ENCODE measurements at places on chromosomes 11 and 22. TPM values are rescaled to one million over a fixed set of nuclear protein-coding genes. Genes with fewer than 3 reads are reported as not detected.

DNA sequence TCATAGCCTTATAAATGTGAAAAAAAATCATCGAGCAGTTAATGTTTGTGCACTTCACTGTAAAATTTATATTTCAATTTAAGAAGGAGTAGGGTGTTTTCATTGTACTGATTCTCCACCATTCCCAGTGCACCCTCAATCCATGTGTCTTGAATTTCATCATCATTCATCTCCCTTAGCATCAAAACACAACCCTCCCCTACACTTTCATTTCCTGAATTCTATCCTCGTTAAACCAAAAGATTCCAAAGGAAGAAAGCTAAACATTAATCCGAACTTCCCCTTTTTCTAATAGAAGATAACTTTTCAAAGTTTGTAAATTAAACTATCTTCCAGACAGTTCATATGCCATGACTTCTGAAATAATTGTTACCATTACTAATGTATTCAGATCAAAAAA, 34.1 kb upstream of the OR8B8 start:
- no peak overlapping the region for H3K4me3 ChIP-seq
- H3K27me3 ChIP-seq, result peaks cover 24% of the 10 kb centered on the region
- H3K27ac ChIP-seq, result no peak overlapping the region
- H3K4me1 ChIP-seq, result peaks cover 12% of the 10 kb centered on the region
- no peaks in the 10 kb centered on the region for H3K36me3 ChIP-seq
- no peak for DNase-seq

DNA sequence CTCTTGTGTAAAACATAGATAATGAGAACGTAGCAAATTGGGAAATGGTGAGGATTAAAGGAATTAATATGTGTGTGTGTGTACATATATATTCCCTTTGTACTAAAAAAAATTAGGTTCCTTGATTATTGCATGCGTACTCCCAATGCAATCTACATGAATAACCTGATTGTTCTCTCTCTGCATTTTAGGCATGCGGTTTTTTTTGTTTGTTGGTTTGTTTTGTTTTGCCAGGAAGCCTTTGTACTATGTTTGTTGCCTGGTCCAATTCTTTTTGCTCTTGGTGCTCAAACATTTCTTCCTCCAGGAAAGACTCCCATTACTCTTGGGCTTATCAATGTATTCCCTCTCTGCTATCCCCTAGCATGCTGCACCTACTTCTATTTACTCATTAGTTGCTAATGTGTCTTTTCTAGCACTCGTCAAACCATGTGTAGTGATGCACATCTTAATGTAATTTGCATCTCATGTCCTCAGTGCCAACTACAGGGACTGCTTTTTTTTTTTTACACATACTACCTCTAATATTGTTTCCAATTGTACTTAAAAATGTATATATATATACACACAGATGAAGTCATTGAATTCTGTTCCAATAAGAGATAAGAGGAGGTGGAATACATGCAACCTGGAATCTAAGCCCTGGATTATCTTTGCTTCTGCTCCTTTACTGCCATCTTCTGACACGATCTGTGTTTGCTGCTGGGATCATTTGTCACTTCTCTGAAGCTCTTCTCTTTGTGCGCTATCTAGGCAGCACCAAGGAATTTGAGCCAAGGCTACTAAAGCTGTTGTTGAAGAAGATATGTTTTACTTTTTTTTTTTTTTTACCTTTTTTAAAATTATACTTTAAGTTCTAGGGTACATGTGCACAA, 197.2 kb upstream of the ANO3 start:
- no peak for DNase-seq
- no peaks in the 10 kb centered on the region for H3K27me3 ChIP-seq
- no peak overlapping the region for H3K27ac ChIP-seq
- H3K4me3 ChIP-seq, result no peak overlapping the region

TEX12 gene
- not detected for total RNA-seq

FAM181B gene
- not detected for total RNA-seq

DNA sequence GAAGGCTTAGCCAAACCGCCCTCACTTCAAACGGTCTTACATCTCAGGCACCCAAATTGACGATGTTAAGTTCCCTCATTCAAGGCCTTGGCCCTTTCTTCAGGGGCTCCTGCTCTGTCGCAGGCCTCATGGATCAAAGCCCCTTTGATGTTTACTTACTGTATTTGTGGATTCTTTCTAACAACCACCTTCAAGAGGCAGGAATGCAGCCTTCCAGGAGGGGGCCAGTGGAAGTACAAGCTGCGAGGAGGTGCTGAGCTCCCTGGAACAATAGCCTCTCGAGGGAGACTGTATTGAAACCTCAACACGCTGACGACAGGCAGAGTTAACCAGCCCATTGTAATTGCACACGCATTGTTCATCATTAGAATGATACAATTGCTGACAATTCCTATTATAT, 209.1 kb downstream of the ST3GAL4 start:
- H3K27ac ChIP-seq, result no peak overlapping the region
- DNase-seq, result no peak
- no peak overlapping the region for H3K4me3 ChIP-seq
- H3K27me3 ChIP-seq, result no peaks in the 10 kb centered on the region

GRCh38 chr22:27880778-27881394, 38.2 kb downstream of the PITPNB start:
- H3K27ac ChIP-seq, result peak overlapping the region; percentile 30
- no peak overlapping the region for H3K4me3 ChIP-seq
- peak; percentile 50 for DNase-seq
- peaks cover 29% of the 10 kb centered on the region for H3K4me1 ChIP-seq
- H3K36me3 ChIP-seq, result peaks cover 25% of the 10 kb centered on the region

DNA sequence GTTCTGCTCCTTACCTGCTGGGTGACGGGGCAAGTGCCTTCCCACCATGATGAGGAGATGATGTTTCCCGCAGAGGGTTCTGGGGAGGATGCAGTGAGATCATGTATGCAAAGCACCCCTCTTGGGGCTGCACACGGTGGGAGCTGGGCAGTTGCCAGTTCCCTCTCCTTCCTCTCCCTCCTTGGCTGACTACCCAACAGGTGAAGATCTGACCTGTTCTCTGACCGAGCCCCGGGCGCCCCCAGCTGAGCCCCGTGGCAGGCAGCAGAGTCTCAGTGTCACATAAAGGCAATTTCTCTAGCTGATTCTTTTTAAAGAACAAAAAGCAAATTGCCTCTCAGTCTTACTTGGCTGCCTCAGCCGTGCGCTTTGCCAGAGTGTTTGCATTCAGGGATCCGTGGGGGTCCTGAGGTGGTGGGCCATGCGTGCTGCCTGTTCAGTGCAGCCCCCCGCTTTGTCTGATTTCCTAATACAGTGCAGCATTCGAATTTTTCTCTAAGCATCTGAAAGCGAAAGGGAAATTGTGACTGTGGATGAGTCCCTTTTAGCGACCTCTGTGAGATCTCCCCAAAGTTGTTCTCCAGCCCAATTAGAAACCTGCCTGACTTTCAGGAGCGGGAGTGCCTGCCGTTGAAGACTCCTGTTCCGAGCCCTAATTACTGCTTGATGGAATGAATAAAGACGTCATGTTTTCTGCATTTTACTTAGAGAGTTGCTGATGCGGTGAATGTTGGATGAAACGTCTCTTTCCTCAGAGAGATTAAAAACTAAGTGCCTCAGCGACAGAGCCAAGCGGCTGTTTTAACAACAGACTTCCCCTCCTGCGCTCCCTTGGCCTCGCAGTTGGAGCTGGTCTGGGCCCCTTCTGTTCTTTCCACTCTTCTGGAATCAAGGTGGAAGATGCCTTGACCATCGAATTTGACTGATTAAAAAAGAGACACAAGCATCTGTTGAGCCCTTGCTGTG, 86.0 kb downstream of the GRIK4 start:
- H3K4me3 ChIP-seq, result no peak overlapping the region
- peaks cover 10% of the 10 kb centered on the region for H3K27me3 ChIP-seq
- H3K4me1 ChIP-seq, result no peaks in the 10 kb centered on the region
- H3K27ac ChIP-seq, result no peak overlapping the region
- DNase-seq, result no peak
- H3K36me3 ChIP-seq, result no peaks in the 10 kb centered on the region

- H3K36me3 ChIP-seq, result peaks cover 12% of the 10 kb centered on the region
- peak overlapping the region; percentile 98 for H3K27ac ChIP-seq
- peaks cover 16% of the 10 kb centered on the region for H3K27me3 ChIP-seq
- no peak overlapping the region for H3K4me3 ChIP-seq
- peaks cover 49% of the 10 kb centered on the region for H3K4me1 ChIP-seq
These were observed 1336.8 kb downstream of the TBC1D22A start for GRCh38 chr22:48099251-48099650.

OR51E2 gene
- not detected for total RNA-seq
